Activated CD4-positive, alpha-beta T cell treated with anti-CD3 and anti-CD28 coated beads, Interleukin-2, amount 10 ng/mL, durations not matched to agents 7 days and 5 days (primary cell): ENCODE measurements at places on chromosomes 6 and 20.
A peak's percentile ranks its signal among the peaks of the same experiment; 100 is the strongest.

- DNase-seq = no peak
Measured at GRCh38 chr20:15487682-15488081, 1085.6 kb downstream of the KIF16B start.

GRCh38 chr6:147559006-147559405, 50.5 kb downstream of the SAMD5 start:
- DNase-seq = no peak

- peak; percentile 79 for DNase-seq
Measured at GRCh38 chr6:31128093-31128676, 7.9 kb upstream of the CDSN start.

- DNase-seq = no peak
Measured at GRCh38 chr6:165568326-165568725, 94.7 kb downstream of the PDE10A start.

- DNase-seq = no peak
Measured at GRCh38 chr6:164378330-164378729, 931.1 kb downstream of the C6orf118 start.

GRCh38 chr6:134730013-134730412, 219.9 kb downstream of the ALDH8A1 start:
- no peak for DNase-seq

- no peak for DNase-seq
Measured at GRCh38 chr6:168193816-168194721, 115.1 kb upstream of the FRMD1 start.

GRCh38 chr20:7094438-7094997, 327.0 kb downstream of the BMP2 start:
- no peak for DNase-seq

- DNase-seq = peak; percentile 90
Measured at GRCh38 chr6:31087494-31088089, 24.8 kb downstream of the C6orf15 start.

GRCh38 chr6:84052204-84052882, 18.8 kb downstream of the MRAP2 start:
- DNase-seq = no peak

DNA sequence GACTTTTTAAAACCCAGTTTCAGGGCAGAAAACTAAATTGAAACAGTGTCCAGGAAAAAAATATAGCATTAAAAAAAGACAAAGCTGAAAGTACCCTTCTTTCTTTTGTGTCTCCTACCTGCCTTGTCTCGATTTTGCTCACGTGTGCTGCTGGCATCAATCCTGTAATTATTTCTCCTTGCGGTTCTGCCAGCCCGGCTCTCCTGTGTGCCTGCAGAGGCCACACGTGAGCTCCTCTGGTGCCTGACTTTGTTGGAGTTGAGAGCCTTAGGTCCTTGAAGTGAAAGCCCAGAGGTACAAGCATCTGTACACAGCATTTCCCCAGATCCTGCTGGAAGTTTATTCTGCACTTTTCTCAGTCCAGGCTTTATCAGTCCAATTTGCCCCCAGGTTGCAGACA, 36.5 kb downstream of the GHRH start:
- DNase-seq = no peak

- DNase-seq = no peak
Measured at GRCh38 chr6:51468704-51469103, 618.7 kb downstream of the PKHD1 start.

DNA sequence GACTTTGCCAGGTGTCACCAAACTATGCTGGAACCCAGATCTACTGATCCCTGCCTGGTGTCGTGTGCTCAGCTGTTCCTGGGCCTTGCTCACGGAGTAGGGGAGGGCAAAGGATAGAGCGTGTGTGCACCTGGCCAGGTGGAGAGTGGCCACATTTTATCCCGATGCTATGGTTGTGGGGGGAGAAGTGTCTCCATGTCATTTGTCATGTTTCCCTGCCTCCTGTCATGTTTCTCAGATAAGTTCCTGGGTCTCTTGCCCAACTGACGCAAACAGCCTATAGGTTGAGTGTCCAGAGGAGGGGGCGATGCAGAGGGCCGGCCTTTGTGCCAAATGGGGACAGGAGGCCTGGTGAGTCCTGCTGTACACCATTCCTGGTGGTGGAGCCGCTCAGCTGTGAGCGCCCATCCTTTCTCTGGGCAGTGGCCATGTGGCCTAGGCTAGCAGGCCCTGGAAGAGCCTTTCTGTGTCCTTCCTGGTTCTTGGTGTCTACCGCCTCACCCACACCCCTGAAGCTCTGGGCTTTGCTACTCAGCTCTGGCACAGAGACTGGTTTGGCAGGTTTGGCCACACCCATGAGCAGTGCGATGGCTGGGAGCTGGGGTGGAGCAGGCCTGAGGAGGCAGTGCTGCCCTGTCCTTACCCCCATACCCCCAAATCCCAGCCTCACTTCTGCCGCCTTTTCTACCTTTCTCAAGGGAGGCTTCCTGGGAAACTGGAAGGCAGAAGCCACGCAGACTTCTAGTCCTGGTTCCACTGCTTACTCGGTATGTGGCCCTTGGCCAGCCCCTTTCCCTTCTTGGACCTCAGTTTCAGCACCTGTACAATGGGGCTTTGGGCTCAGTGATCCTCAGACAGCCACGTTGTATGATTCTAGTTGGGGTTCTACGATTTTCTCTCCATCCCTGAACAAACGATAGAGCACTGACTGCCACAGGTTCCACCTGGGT, 32.3 kb upstream of the EPB41L1 start:
- no peak for DNase-seq

DNA sequence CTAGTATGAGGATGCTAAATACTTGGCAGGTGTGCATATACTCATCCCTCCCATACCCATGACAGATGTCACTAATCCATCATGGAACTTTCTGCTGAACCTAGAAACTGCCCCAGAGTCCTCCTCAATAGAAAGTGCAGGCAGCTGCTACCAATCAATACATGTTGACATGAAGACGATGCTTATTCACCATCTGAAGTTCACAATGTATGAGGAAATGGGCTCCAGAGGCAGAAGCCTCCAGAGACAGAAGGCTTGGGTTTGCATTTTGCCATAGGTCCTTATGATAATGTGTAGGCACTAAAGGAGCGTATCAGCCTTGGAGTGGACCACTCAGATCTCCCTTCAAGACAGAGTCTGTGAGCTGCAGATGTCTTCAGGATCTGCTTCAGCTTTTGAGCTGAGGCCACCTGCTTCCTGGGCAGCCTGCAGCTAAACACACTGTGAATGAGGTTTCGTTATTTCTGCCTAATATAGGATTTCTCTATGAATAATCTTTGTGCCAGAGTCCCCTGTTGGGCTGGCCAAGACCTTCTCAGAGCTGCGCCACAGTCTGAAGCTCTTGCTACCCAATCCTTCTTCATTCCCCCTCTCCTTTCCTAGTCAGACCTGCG, 7.5 kb upstream of the KIAA1755 start:
- no peak for DNase-seq
